ENCODE measurements at places on chromosomes 2 and 18.
A peak's percentile ranks its signal among the peaks of the same experiment; 100 is the strongest.

DNA sequence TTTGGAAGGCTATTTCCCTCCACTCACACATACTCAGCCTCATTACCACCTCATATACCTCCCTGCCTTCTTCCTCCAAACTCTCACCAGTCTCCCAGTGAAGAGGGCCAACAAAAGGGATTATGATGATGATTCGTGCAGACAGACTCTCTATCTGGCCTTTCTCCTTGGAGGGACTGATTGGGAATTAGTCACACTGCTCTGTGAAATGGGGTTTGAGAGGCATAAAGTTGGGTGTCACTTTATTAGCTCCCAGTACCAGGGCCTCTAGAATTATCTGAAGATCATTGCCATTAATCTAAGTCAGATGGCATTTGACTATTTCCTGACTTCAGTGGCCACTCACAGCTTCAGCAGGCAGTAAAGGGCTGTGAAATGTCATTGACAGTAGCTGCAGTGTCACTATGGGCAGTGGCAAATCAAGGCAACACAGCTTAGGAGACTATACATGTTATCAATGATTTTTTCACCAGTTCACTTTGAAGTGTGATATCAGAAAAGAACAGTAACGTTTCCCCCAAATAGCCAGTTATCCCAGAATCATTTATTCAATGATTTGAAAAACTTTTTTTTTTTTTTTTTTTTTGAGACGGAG, 17.4 kb downstream of the CNRIP1 start:
- no peak for DNase-seq

DNA sequence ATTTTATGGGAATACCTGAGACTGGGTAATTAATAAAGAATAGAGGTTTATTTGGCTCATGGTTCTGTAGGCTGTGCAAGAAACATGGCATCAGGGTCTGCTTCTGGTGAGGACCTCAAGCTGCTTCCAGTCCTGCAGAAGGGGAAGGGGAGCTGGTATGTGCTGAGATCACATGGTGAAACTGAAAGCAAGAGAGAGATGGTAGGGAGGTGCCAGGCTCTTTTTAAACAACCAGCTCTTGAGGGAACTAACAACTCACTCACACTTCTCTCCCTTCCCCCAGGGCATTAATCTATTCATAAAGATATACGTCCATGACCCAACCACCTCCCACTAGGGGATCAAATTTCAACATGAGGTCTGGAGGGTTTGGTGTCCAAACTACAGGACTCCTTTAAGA, 40.1 kb downstream of the AGPS start:
- DNase-seq: no peak

DNA sequence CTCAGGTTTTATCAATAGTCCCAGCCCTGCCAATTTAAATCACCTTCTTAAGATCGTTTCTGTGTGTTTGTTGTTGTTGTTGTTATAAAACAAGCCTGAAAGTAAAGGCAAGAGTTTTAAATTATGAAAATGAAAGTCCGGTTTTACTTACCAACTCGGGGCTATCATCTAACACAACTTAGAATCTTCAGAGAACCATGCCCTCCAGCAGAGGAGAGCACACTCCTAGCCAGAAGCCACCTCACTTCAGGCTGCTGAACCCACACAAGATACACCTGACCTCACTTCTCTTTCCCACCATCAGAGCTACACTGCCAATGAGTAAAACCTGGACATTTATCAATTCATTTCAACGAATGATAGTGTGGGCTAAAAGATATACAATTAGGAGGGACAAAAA, 335.2 kb downstream of the IRS1 start:
- DNase-seq: no peak

GRCh38 chr2:237253046-237253702, 160.8 kb downstream of the COL6A3 start:
- DNase-seq: no peak

DNA sequence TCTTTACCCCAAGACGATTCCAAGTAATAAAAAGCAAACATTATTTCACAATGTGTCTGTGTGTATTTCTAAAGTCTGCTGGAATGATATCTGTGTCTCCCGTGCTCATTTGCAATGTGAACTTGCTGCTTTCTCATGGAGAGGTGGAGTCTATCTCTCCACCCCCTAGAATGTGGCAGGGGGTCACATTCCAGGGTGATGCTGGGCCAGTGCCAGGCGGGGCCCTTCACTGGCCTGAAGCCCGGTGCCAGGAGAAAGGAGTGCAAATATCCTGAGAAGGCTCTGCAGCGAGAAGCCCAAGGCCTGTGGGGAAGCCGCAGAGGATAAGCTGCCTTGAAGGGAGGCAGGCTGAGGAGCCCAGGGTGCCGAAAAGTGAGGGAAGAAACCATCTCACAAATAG, 26.8 kb upstream of the LDLRAD4 start:
- no peak for DNase-seq

- DNase-seq: no peak
Observed at GRCh38 chr18:42048158-42048557, 93.1 kb downstream of the PIK3C3 start.

DNA sequence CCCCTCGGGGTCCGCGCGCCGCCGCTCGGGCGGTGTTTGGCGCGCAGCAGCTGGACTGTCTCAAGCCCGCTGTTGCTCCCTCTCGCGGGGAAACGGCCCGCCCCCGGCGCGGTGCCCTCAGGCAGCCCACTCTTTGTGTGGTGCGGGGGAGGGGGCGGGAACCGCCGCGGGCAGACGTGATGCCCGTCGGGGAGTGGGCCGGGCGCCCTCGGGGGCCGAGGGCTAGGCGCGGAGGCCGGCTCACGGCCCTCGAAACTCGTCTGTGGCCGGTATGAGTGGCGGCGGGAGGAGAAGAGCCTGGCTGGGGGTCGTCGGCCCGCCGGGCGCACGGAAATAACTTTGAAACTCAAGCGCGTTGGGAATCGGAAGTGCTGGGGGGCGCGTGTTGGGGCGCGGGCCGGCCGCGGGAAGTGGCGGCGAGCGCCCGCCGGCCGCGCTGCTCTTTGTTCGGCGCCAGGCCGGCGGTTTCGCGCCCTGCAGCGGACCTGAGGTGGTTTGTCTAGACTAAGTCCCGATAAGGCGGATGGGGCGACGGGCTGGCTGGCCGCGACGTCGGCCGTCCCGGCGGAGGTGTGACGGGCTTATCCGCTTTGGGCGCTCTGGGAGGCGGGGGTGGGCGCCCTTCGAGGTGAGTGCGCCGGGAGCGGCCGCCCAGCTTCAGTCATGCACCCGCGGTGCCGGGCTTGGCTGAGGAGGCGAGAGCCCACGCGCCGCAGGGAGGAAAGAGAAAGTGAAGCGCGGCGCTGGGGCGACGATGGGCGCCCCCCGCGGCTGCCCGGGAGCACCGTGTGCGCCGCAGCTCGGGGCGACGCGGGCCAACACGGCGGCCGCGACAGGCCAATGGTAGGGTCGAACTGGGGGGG, 679 bp downstream of the PTMA start:
- peak; percentile 71 for DNase-seq

- DNase-seq: no peak
Observed at GRCh38 chr18:551404-552061, 28.6 kb upstream of the CETN1 start.

GRCh38 chr2:118430510-118431164, 342.4 kb downstream of the INSIG2 start:
- DNase-seq: no peak

GRCh38 chr18:29853126-29853525, 1189.4 kb downstream of the DSC3 start:
- no peak for DNase-seq

GRCh38 chr2:61770746-61771145, 83.1 kb downstream of the FAM161A start:
- no peak for DNase-seq

DNA sequence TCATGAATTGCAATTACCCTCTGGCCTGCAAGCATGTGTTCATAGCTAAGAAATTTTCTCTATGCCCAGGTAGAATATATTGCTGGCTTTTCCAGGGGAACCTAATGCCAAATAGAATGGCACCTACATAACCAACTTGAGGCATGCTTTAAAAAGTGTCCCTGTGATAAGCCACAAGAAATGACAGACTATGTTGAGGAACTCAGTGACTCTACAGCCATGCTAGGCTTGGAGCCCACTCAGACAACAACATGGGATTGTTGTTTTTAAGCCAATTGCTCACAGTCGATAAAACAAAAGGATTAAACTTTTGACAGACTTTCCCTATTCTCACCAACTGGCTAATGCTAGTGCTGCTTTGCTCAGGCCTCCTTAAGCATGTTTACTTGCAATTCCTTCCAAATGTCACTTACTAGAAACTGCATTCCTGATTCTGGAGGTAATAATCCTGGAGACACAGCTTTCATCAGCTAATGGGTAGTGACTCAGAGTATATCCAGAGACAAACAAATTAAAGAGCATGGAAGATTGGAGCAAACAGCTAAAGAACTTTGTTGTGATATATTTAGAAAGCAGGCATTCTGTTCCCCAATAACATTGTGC, 249.0 kb downstream of the SLC8A1 start:
- no peak for DNase-seq

DNA sequence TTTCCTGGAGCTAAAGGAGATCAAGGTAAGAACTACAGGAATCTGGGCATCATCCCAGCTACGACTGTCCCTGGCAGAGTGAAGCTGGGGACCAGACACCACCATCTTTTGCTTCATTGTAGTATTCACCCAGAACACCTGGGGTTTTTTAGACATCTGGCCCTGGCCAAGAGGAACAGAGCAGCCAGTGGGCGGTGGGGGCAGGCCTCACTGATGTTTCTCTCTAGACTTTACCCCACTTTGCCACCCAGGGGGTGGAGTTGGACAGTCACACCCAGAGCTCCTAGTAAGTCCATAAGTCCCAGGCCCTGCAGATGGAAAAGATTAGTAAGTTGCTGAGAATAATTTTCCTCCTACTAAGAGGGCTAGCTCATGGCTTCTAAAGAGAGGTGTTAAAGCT, 39.6 kb downstream of the MARCO start:
- DNase-seq: no peak

DNA sequence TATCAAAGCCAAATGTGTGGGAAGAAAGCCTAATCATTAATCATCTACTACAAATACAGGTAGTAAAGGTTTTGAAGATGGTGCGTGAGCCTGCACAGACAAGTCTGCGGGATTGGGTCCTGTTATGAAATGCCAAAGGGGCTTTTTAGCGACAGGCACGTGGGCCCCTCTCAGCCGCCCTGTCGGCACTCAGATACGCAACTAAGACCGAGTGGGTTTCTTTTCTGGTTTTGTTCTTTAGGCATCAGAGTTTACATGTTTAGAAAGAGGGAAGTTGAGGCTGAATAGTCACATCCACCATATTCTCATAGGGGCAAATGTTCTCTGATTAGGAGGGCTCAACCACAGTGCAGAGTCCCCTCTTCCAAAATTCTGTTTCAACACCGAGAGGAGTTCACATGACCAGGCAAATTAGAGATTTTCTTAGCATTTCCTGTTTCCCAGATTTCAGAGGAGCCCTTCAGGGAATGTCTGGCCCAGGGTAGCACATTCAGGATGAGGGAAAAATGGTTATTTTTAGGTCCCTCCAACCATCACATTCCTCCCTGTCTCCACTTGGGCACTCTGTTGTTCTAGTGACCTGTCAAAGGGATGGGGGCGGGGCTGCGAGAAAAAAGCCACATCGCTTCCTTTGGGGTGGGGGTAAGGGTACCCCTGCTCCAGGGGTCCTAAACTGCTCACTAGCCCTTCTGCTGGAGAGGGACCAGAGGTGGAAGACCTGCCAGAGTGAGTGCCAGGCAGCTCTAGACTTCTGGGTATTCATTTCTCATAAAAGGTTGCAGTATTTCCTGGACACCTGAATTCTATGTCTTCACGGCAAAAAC, 159.2 kb downstream of the BCL2 start:
- DNase-seq: no peak

DNA sequence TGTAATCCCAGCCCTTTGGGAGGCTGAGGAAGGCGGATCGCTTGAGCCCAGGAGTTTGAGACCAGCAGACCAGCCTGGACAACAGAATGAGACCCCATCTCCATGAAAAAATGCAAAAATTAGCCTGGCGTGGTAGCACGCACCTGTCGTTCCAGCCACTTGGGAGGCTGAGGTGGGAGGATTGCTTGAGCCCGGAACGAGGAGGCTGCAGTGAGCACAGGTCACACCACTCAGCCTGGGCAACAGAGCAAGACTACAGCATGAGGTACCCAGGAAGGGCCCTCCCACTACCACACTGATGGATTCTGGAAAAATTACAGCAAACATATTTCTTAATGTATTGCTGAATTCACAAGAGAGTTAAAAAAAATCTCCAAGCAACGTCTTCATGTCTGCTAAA, 56.3 kb upstream of the HPCAL1 start:
- DNase-seq: no peak

DNA sequence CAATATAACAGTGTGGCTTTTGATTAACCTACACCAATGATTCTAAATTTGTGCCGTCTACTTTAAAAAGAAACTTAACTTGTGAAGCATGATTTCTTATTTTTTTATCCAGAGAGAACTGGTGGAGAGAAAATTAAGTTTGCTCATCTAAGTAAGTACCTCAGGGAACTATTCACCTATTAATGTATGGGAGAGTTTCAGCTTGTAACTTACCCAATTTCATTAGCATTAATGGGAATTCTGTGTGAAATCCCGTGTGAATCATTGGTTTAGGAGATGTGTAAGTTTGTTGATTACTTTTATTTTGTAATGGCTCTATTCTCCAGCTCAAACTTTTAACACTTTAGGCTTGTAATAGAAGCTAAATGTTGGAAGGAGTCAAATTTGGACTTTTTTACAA, 1061.5 kb downstream of the TDRD15 start:
- DNase-seq: no peak

DNA sequence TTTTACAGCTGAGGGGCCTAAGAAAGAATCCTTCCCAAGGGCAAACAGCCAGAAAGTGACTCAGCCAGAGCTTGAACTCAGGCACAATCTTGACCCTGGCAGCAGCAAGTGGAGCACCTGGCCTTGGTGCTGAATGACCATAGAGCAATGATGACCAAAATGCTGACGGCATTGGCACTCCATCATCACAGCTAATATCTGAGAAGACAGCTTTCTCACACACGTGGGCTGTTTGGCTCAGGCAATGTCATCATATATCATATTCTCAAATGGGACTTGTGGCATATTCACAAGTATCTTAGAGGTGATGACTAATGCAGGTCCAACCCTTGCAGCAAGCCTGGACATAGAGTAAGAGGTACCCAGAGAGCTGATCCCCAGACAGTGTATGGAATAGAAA, 443.9 kb upstream of the MYT1L start:
- DNase-seq: no peak

GRCh38 chr2:57893347-57893746, 153.3 kb upstream of the VRK2 start:
- no peak for DNase-seq

DNA sequence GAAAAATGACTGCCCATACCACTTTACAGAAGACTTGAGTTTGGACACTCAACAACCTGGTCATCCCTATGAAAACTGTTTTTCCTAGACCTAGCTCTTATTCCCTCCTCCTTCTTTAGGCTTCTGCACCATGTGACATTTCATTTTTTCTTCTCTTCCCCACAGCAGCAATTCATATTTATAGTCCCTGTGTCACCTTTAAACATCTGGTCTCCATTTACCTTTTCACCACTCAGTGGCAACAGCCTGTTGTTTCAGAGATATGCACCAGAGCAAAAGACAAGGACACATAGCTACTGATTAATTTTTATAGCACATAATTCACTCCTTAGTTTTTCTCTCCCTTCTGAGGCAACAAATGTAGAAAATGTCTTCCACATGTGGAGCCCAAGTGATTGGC, 118.7 kb downstream of the RIT2 start:
- DNase-seq: no peak

Data from femur (tissue), 1 donor.